ENCODE measurements at places on chromosomes 12 and 14. TPM values are rescaled to one million over a fixed set of nuclear protein-coding genes. Genes with fewer than 3 reads are reported as not detected.

The TMEM119 gene
- 31.9 TPM for total RNA-seq

GRCh38 chr14:84017495-84017894 is 1512.4 kb upstream of the FLRT2 start:
- no peak for DNase-seq
- H3K4me3 ChIP-seq = no peak overlapping the region
- H3K27me3 ChIP-seq = no peaks in the 10 kb centered on the region
- H3K4me1 ChIP-seq = no peaks in the 10 kb centered on the region
- H3K36me3 ChIP-seq = no peaks in the 10 kb centered on the region

- no peaks in the 10 kb centered on the region for H3K4me1 ChIP-seq
- no peak overlapping the region for H3K27ac ChIP-seq
- peaks cover 4% of the 10 kb centered on the region for H3K36me3 ChIP-seq
- no peaks in the 10 kb centered on the region for H3K27me3 ChIP-seq
- no peak for DNase-seq
- H3K4me3 ChIP-seq = no peak overlapping the region
These were observed 124.6 kb downstream of the ERC1 start for GRCh38 chr12:1115484-1116231.

- H3K27ac ChIP-seq = no peak overlapping the region
- H3K36me3 ChIP-seq = no peaks in the 10 kb centered on the region
- no peak overlapping the region for H3K4me3 ChIP-seq
- no peaks in the 10 kb centered on the region for H3K27me3 ChIP-seq
- DNase-seq = no peak
- H3K4me1 ChIP-seq = peaks cover 7% of the 10 kb centered on the region
These were observed 59.0 kb downstream of the CLMN start for GRCh38 chr14:95260537-95261361.

GRCh38 chr12:72699362-72699761 is 427.2 kb downstream of the TRHDE start:
- no peaks in the 10 kb centered on the region for H3K4me1 ChIP-seq
- H3K27me3 ChIP-seq = no peaks in the 10 kb centered on the region
- H3K27ac ChIP-seq = no peak overlapping the region
- no peak overlapping the region for H3K4me3 ChIP-seq
- H3K36me3 ChIP-seq = no peaks in the 10 kb centered on the region

DNA sequence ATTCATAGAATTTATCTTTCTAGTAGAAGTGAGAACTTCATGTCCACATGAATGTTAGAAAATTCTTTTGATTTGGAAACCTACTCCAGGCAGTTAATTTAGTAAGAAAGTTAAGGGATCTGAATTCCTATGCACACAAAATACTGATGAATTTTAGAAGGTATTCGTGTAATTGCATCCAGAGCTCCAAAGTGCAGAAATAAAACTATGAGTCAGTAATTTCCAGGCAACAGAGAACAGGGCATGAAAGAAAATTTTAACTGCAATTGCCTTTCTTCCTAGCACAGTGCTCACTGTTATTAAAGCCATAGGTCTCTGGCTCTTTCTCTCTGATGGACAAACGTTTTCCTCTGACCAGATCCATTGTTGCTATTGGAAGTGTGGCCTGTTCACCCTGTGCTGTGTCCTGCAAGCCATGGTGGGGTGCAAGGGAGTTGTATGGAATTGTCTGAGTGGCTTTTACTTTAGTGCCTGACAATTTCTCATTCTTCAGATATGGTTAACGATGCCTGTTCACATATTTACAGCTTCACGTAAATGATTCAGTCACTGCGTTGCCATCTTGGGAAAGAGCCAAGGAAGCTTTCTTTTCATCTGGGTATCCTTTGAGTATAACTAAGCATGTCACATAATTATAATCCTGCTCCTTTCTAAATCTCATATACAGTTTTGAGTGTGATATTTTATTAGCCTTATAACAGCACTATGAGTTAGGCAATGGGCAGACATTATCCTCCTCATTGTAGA is 145.1 kb downstream of the ACSS3 start:
- no peak overlapping the region for H3K4me3 ChIP-seq
- H3K27me3 ChIP-seq = no peaks in the 10 kb centered on the region
- H3K36me3 ChIP-seq = no peaks in the 10 kb centered on the region
- no peak overlapping the region for H3K27ac ChIP-seq
- DNase-seq = no peak

DNA sequence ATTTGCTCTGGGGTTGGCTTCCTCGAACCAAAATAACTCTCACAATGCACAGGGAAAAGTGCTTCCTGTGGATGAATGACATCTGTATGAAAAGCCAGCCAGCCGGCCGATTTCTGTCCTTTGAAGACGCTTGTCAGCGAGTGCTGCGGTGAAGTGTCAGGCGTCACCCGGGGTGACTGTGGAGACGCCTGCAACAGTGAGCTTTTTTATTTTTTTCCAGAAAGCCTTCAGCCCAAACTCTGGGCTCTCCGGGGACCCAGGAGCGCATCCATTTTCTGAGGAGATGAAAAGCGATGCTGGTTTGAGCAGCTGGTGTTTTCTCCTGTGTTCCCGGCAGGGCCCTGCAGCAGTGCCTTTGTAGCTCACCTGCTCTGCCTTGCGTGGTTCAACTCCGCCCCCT is 147.9 kb upstream of the MYL2 start:
- DNase-seq = peak; percentile 40
- H3K27me3 ChIP-seq = no peaks in the 10 kb centered on the region
- H3K4me3 ChIP-seq = no peak overlapping the region
- H3K36me3 ChIP-seq = no peaks in the 10 kb centered on the region
- peaks cover 6% of the 10 kb centered on the region for H3K4me1 ChIP-seq

All from lung (tissue), 17 donors.